AG04449 (cell line): ENCODE measurements at places on chromosomes 2 and 18.

- peak; percentile 99 for DNase-seq
Measured at GRCh38 chr2:12819103-12819475, 102.4 kb downstream of the TRIB2 start.

DNA sequence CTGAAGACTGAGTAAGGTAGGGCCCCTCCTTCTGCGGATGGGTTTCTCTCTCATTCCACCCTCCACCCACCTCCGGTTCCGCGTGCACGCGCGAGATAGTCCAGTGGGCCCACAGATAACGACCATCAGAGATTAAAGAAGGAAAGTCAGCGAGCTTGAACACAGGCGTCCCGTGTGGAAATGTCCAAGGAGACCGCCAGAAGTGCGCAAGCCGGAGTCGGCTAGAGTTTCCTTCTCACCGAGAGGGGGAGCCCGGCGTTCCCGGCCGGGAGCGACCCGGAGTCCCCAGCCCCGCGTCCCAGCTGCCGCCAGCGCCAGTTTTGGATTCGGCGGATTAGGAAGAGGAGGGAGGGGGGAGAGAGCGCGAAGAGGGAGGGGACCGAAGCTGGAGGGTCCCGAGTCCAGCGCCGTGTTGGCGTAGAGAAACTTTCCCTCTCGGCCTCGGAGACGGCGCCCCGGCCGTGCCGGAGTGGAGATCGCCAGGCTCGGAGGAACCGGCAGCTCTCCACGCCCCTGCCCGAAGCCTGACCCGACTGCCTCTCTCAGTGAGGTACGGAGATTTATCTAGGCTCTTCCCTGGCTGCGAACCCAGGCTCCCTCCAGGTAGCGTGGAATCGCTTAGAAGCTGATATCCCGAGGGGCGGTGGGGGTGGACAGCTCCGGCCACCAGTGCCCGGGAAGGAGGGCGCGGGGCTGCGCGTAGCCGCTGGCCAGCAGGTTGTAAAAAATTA is at the start of gene GULP1:
TSS of gene GULP1 (plus strand) at position 258 of the 731 bp plus-strand sequence. CDS start 185,829 bp downstream, outside the sequence.
- no peak for DNase-seq

DNA sequence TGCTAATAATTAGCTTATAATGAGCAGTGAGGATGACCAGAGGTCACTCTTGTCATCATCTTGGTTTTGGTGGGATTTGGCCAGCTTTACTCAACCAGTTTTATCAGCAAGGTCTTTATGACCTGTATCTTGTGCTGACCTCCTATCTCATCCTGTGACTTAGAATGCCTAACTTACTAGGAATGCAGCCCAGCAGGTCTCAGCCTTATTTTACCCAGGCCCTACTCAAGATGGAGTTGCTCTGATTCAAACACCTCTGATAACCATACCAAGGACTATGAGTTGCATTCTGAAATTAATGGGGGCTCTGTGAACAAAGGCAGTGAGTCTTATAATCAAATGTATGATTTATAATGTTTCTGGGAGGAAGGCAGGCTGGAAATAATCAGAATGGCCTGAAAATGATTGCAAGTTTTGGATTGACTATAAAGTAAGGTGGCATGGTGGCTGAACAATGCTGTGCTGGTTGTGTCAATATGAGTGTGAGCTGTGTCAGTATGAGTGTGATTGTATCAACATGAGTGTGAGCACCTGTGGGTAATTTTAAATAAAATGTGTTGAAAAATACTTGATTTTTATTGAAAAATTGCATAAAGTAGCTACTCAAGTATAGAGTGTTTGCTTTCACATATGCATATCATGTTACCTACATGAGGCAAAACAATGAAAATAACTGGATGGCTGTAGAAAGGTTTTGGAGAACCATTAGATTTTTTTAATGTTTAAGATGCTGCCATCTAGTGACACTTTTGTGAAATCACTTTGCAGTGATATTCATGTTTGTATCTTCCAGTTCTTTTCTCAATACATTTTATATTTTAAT is 103.0 kb downstream of the KYNU start:
- no peak for DNase-seq

DNA sequence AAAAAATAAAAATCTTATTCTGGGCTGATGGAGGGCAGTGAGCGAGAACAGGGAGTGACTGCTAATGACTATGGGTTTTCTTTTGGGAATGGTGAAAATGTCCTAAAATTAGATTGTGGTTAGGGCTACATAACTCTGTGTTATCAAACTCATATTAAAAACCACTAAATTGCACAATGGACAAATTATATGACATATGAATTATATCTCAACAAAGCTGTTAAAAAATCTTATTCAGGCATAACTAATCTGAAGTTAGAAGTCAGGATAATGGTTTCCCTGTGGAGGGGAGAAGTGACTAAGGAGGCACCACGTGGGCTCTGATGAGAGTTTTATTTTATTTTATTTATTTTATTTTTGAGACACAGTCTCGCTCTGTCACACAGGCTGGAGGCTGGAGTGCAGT is 32.1 kb upstream of the DPP4 start:
- peak; percentile 4 for DNase-seq

- no peak for DNase-seq
Measured at GRCh38 chr18:58596265-58596681, 32.6 kb downstream of the ALPK2 start.

GRCh38 chr2:165778653-165779451 is 15.2 kb downstream of the GALNT3 start:
- DNase-seq, result no peak

DNA sequence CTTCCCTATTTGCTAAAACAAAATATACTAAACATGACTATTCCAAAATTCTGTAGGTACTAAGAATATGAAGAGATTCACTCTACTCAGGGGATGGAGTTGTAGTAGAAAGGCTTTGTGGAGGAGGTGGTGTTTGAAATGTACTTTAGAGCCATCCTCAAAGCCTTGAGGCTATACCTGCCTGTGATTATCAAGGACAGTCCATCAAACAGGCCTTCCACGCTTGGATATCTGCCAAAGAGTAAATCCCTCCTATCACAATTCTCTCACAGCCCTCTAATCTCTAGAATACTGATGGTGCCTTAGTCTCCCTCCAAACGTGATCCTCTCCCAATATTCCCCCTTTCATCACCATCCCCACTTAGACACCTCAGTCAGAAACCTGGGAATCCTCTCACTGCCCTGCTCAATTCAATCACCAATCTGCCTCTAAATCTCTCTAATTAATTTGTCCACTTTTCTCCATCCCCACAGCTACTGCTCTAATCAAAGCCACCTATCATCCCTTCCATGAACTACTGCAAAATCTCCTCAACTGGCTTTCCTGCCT is 13.1 kb downstream of the SOS1 start:
- DNase-seq, result no peak
